Amygdala (tissue), 56 donors: ENCODE measurements at places on chromosomes 13 and 19.
A peak's percentile ranks its signal among the peaks of the same experiment; 100 is the strongest.

DNA sequence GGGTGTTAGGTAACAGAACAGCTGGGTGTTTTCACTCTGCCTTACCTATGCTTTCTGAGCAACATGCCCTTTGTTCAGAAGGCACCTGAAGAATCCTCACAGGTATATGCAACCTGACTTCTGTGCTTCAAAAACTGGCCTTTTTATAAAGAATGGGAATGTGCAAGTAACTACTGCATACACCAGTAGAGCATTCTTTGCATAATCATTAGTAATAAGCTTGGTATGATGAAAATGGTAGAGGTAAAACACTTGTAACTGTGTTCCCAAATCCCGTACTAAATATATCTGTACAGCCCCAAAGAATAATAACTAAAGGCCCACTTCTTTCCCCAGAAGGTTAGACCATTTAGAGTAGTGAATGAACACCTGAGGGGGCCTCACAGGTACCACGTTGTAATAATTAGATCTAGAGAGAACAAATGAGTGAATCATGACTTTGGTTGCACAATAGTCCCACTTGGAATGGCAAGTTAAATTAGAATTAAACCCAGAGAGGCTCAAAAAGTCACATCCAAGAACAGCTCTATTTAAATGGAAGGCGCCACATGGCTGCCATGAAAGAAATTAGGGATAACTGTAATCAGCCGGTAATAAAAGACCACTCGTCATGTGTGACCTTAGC lies 413.9 kb downstream of the KLF12 start:
- DNase-seq, result no peak

DNA sequence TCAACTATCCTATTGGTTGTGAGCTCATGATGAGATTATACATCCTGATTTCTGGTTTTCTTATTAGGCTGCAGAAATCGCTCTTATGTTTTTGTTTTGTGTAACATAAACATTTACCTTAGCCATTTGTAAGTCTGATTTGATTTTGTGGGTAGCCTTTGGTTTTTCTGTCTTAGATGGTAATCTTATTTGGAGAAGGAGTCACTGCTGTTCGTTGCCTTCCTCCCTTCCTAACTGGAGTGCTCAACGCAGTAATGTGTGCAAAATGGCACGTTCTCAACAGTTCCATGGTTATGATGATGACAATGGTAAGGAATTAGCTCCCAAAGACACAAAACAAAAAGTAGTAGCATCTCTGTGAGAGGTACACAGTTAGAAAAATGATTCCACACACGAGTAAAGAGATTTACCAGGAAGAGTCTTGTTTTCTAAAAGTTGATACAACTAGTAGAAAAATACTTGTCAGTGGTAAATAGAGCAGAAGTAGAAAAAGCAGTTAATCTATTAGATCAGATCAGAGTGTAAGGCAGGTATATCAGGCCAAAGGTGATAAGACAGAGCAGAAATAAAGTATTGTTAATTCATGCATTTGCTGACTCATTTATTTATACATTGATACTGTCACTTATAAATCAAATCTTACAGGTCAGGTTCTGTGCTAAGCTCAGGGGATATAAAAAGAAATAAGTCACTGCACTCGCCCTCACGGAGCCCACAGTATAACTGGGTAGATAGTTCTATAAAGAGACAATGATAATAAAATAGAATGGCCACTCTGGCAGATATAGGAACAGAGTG lies 270.0 kb downstream of the NALCN start:
- no peak for DNase-seq

GRCh38 chr13:21176982-21177284 lies 475 bp downstream of the MRPL57 start:
- no peak for DNase-seq

DNA sequence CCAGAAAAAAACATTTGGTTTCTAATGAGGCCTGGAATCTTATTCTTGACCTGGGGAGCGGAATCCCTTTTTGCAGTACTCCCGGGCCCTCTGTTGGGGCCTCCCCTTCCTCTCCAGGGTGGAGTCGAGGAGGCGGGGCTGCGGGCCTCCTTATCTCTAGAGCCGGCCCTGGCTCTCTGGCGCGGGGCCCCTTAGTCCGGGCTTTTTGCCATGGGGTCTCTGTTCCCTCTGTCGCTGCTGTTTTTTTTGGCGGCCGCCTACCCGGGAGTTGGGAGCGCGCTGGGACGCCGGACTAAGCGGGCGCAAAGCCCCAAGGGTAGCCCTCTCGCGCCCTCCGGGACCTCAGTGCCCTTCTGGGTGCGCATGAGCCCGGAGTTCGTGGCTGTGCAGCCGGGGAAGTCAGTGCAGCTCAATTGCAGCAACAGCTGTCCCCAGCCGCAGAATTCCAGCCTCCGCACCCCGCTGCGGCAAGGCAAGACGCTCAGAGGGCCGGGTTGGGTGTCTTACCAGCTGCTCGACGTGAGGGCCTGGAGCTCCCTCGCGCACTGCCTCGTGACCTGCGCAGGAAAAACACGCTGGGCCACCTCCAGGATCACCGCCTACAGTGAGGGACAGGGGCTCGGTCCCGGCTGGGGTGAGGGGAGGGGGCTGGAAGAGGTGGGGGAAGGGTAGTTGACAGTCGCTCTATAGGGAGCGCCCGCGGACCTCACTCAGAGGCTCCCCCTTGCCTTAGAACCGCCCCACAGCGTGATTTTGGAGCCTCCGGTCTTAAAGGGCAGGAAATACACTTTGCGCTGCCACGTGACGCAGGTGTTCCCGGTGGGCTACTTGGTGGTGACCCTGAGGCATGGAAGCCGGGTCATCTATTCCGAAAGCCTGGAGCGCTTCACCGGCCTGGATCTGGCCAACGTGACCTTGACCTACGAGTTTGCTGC lies at the start of gene ICAM4:
Gene ICAM4, plus strand, starts transcription at position 153 of the 935 bp plus-strand sequence. Its CDS starts 58 bp downstream, at position 211.
- no peak for DNase-seq

- no peak for DNase-seq
These were observed 55.2 kb downstream of the CEBPG start for GRCh38 chr19:33428627-33429125.

DNA sequence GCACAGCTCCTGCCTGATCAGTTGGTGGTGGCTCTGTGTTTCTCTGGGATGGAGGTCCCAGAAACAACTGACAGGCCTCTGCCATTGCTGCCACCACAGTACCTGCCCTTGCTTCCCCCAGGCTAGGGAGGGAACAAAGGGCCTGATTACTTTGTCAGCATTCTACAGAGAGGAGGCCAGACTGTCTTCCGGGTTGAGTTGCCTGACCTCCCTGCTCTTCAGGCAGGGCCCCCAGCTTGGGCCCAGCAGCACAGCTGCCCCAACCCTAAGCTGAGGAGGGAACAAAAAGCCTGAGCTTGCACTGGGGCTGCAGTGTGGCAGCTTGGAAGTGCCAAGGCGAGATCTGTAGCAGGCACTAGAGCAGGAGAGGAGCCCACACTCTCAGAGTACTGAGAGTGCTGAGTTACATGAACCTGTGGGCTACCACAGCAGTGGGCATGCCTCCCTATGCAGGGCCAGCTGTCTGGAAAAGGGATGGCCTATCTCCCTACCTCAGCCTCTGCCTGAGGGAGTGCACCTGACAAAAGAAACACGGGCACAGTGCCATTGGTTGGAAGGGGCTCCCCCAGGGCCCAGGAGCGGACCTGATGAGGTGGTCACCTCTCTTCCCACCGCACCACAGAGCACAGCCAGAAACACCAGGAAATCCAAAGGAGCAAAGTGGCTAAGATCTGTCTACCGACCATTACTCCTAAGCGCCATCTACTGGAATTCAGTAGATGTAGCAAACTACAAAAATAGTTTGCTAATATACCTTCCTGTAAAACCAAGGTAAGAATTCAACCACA lies 24.4 kb downstream of the SLC25A15 start:
- no peak for DNase-seq

DNA sequence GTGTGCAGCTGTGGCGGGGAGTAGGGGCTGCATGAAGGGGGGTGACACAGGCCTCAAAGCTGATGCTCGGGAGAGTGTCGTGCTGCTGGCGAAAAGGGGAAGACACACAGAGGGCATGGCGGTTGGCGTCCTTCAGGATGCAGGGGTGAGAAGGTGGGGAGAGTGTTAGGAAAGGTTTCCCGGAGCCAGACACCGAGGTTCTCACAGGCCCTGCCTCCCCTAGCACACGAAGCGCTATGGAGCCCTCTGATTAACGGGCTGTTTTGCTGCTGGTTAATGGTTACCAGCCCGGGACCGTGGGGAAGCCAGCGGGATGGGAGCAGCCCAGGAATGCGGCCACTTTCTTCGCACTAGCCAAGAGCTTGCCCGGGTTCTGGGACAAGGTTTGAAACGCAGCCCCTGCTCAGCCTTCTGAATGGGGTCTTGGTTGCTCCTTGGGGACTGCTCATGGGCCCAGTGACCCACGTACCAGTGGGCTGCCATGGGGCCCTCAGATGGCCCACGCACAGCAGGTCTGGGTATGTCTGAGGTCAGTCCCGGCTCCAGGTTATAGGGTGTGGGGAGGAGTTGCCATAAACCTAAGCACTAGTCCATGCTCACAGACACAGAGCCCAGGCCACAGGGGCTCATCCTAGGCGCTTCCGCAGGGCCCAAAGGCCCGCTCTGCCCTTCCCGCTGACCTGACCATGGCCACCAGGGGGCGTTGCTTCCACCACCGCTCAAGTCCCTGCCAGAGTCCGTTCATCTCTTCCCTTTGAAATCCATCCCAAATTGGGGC lies 31.3 kb upstream of the ISYNA1 start:
- DNase-seq, result no peak

GRCh38 chr13:108980237-108980636 lies 350.8 kb downstream of the MYO16 start:
- DNase-seq, result peak; percentile 14

DNA sequence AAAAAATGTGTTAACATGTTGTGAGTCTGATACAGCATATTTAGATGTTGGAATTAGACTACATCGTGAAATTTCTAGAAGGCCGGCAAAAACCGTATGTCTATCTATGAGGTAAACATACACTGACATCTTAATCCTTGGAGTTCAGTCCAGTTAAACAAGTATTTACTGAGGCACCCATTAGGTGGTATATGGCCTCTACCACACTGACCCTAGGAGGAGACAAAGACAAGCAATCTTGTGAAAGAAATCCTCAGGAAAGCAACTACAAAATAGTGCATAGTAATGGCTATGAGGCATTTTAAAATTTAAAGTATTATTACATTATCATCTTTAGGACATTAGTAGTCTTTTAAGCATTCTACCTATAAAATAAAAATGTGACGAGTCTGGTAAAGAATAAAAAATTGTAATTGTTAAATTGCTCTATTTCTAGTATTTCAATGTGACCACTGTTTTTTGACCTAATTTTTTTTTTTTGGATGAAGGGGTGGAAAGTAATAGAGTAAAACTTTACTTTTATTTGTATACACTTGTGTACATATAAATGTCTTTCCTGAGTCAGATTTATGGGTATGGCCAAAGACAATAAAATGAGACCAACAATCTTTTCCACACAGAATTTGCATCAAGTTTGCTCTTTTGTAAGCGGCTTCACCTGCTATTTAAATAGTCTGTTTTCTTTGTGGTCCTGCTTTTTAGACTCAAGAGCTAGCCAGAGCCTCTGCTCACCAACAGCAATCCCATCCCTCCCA lies 50.5 kb downstream of the KATNAL1 start:
- no peak for DNase-seq

GRCh38 chr19:13090511-13091231 lies 12.0 kb downstream of the LYL1 start:
- DNase-seq, result no peak

DNA sequence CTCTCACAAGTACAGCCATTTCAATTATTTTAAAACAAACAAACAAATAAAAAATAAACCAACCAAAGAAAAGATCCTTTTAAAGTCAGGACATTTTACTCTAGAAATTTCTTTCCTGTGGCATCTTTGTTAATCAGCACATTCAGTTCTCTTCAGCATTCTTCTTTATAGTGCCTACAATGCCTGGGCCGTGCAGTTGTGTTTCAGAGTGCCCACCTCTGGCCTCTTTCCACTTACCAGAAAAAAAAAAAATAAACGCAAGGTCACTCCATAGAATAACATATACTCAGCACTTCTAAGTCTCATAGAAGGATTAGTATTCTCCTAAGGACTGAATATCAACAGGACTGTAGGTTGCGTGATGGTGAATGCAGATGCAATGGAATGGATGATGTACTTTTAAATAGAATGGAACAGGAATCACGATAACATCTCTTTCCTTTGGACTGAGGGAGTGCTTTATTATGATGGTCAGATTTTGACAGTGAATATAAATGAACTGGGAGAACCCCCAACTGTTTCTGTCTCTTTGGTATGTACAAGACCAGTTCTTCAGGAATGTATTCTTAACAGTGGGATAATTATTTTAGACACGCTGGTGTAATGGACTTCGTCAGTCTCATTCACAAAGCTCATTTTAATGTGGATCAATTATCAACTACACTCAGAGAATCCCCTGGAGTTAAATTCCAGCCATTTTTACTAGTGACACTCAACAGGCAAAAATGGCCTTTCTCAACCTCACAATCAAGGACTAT lies 125.0 kb upstream of the NBEA start:
- DNase-seq, result no peak
